ENCODE measurements at places on chromosomes 7 and 10.
A peak's percentile ranks its signal among the peaks of the same experiment; 100 is the strongest.

GRCh38 chr7:156751319-156751718, 110.7 kb downstream of the RNF32 start:
- no peaks in the 10 kb centered on the region for H3K36me3 ChIP-seq
- no peak overlapping the region for H3K27ac ChIP-seq
- DNase-seq: no peak

GRCh38 chr7:124101173-124101768, 68.4 kb upstream of the TMEM229A start:
- no peaks in the 10 kb centered on the region for H3K27me3 ChIP-seq
- H3K4me3 ChIP-seq: no peak overlapping the region
- no peak for DNase-seq
- no peak overlapping the region for H3K27ac ChIP-seq
- H3K36me3 ChIP-seq: no peaks in the 10 kb centered on the region

DNA sequence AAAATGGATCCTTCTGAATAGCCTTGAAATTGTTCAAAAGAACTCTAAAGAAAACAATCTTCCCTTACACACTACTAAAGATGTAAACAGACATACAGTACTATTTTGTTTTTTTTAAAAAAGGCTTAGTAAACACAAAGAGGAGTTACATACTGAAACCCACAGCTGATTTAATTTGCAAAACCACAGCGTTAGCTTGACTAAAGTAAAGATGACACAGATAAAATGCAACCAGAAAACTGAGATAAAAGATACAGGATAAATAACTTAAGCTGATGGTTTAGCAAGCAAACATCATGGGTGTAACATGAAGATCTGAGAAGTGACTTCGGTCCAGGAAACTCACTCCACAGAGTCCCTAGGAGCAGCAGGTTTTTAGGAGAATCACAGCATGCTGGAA, 21.8 kb downstream of the PRKCQ start:
- H3K27ac ChIP-seq: no peak overlapping the region
- H3K4me3 ChIP-seq: no peak overlapping the region
- peaks cover 21% of the 10 kb centered on the region for H3K27me3 ChIP-seq
- no peaks in the 10 kb centered on the region for H3K36me3 ChIP-seq
- no peak for DNase-seq

DNA sequence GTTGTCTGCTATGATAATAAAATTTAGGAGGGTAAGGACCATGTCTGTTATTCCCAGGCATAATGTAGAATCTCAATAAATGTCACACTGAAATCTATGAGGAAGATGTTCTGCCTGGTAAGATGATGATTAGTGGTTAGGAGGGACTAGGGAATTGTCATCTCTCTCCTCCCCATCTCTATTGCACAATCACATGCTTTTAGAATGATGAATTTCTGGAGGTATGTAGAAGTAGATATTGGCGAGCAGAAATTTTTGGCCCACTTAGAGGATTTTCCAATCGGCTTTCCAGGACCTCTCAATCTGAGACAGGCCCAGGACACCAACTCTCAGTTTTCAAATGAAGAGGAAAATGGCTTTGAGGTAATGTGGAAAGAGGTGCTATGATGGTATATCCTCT, 2.0 kb upstream of the PITX3 start:
- no peak for DNase-seq
- peaks cover 27% of the 10 kb centered on the region for H3K4me1 ChIP-seq
- H3K27ac ChIP-seq: no peak overlapping the region
- H3K27me3 ChIP-seq: peaks cover 49% of the 10 kb centered on the region
- peak overlapping the region; percentile 79 for H3K4me3 ChIP-seq

DNA sequence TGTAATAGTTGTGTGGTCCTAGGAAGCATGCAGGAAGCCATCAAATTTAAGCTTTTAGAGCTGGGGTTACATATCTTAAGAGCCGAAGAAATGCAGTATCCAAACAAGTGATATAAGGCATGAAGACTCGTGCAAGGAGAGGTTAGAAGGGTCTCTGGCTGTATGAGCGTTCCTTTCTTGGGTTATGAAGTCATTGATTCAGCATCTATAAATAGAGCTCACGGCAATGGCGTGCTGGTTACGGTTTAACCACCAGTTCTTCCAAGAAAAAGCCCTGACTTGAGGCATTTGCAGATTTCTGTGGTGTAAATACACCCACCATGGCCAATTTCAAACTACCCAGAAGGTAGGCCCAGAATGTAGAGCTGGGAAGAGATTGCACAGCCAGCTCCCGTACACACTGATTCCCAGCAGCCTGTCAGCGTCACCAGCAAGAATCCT, 72.0 kb upstream of the KAT6B start:
- H3K36me3 ChIP-seq: no peaks in the 10 kb centered on the region
- H3K4me3 ChIP-seq: no peak overlapping the region
- H3K27me3 ChIP-seq: no peaks in the 10 kb centered on the region
- DNase-seq: no peak
- H3K27ac ChIP-seq: no peak overlapping the region

DNA sequence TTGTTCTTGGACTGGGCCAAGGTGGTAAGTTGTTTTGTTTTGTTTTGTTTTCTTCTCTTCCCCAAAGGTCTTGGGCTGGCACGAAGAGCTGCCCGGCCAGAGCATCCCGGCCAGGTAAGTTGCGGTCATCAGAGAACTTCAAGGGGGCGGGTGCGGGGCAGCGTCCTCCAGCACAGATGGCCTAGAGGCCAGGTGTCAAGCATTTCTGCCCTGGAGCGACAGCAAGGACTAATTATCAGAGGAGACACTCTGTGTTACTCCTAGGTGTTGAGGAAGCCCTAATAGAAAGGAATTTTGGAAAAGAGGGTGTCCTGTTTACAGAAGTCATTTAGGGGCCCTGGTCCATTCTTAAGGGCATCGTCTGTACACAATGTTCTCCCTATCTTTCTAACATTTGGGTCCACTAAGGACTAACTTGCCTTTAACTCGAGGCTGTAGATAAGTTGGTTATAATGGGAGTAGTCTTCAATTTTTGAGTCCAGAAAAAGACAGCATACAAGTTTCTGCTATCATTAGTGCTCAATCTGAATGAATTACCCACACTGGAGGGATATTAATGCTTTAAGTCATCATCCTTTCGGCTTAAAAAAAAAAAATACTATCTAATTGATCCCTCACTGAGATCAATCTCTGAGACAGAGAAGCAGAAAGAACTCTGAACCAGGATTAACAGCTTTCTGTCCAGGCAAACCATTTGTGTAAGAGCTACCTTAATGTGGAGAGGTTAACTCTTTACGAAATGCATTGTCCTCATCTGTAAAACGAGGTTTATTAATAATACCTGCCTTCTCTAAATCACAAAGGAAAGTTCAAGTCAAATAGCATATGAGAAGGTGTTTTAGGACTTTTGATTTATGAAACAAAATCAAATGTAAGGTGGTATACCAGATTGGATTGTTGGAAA, 1.5 kb downstream of the ITGB8 start:
- no peak for DNase-seq
- peaks cover 28% of the 10 kb centered on the region for H3K4me1 ChIP-seq
- H3K27ac ChIP-seq: peak overlapping the region; percentile 96
- H3K36me3 ChIP-seq: peaks cover 9% of the 10 kb centered on the region

All from type B pancreatic cell (in vitro differentiated cells).